ENCODE measurements at places on chromosomes 7 and 10.
A peak's percentile ranks its signal among the peaks of the same experiment; 100 is the strongest.

- no peak for DNase-seq
Observed at GRCh38 chr7:1576521-1577253, 6.9 kb upstream of the PSMG3 start.

- DNase-seq: no peak
Observed at GRCh38 chr7:120054376-120055100, 218.4 kb upstream of the KCND2 start.

- no peak for DNase-seq
Observed at GRCh38 chr7:41880107-41880506, 177.2 kb upstream of the INHBA start.

DNA sequence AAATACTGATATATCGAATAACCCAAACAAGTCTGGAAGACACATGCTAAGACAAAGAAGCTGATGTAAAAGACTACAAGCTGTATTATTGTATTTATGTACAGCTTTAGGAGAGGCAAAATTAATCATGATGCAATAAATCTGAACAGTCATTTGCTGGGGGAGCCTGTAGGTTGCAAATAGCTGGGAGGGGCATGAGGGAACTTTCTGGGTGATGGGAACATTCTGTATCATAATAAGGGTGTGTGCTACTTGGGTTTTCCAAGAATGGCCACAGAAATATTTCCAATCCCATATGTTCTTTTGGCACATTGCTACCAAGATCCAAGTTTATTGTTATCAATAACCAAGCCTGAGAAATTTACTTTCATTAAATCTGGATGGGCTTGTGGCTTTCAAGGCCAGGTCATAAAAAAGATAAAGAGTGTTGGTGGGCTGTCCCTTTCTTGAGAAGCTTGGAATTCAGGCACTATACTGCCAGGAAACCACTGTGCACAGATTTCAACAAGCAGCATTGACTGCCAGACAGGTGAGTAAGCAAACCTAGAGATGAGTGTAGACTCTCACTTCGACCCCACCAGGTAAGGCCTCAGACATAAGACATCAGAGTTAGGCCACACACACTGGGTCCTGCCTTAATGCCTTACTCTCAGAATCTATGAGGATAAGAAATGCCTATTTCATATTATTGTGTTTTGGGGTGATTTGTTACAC, 629.7 kb upstream of the FZD8 start:
- DNase-seq: no peak

- DNase-seq: no peak
Observed at GRCh38 chr7:155883491-155884224, 71.4 kb upstream of the SHH start.

- no peak for DNase-seq
Observed at GRCh38 chr7:103499976-103500375, 54.0 kb upstream of the SLC26A5 start.

DNA sequence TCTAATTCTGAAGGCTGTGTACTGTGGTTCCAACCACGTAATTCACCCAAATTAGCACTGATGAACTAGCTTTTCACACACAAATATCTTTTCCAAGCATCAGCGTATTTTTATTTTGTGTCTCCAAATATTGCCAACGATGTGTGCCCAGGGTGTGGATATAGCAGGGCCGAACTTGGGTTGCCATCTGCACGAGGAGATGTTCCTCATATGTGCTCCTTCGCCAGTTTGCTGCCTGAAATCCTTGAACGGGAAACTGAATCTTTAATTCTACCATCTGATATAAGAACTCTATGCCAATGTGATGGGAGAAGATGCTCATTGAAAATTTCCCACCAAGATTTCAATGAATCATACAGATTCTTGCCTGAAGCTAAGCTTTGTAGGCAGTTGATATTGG, 121.5 kb upstream of the ZNF438 start:
- DNase-seq: no peak

DNA sequence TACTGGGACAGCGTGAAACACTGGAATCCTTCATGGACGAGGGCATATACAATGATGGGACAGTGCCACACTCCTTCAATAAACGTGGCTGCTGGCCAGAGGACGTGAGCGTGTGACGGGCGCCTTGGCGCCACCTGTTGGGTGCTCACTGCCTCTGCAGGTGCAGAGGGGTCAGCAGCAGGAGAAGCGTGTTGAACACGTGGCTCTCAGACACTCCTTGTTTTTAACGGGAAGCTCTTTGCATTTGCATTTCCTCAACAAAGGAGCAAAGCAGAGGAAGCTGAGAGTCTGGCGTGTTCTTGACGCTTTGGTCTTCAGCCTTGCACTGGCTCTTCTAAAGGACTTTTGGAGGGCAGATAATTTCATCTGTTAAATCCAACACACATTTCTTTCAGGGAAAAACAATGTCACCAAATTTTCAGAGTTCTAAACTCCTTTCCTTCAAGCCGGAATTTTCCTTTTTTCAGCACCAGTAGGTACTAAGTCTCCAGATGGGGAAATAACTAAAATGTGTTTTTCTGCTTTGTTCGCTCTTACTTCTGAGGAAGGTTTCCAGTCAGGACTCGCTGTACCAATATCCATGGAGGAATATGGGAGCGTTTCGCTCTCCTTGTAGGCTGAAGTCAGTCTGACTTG, 2.9 kb upstream of the GET4 start:
- peak; percentile 25 for DNase-seq

DNA sequence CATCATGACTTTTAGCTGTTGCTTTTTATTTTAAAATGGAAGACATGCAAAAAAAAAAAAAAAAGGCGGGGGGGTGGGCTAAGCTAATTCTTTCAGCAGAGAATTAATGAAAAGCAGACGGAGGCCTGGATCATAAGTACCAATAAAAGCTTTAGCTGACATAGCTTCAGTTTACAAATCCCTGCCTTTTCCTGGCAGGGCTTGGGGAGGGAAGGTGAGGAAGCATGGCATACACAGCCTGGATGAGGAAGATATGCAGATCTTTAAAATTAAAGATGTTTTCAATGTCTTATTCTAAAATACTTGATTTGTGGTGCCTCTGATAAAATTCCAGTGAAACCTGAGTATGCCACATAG, 57.0 kb downstream of the ICA1 start:
- no peak for DNase-seq

DNA sequence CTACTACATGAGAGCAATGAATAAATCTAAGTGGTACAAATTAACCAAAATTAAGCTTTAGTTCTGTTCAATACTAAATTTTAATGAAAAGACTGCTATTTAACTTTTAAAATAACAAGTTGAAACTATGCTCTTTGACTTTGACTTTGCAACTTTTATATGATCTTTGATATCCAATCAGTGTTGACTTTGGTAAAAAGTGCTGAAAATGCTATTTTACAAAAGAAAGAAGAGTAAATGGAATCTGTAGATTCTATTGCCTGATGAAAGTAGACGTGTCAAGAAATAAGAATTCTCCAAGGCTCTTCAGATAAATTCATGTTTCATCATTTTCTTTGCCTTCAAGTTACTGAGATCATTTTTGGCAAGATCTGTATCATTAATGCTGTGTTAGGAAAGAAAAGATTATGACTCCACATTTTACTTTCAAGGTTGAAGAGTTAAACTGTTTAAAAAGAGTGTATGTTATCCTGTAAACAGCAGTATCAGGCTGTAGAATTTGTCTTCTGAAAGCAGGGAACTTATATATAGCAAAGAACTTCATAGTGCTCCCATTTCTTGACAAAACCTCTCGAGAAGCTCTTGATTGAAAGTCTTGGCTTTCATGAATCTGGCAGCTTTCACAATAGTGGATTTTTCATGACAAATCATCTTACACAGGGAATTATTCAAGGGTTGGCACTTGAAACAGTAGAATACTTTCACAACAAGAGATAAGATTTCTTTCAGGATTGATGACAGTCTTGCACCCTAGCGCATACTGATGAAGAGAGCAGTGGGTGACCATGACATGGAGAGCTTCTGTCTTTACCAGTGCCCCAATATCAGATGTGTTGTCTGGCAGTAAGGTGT, 72.1 kb downstream of the PTEN start:
- DNase-seq: no peak

DNA sequence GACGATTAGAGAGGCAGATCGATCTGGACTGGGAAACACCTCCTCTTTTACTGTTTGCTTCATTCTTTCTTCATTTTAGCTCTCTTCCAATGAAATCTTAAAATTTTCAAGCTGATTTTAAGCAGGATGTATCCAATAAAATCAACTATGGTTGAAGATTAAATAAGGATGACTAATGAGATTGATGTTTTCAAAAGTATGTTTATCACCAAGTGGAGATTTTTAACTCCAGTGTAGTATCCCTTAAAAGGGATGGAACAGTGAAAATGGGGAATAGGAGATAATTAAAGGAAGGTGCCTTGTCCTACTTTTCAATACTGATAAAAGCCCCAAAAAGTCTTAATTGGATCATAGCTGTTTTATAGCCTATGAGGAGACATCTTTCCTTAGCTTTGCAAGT, 11.6 kb upstream of the LIPF start:
- DNase-seq: no peak

GRCh38 chr10:99854860-99855259, 72.4 kb downstream of the ABCC2 start:
- no peak for DNase-seq

- peak; percentile 55 for DNase-seq
Observed at GRCh38 chr10:71708301-71708703, 11.3 kb downstream of the C10orf105 start.

DNA sequence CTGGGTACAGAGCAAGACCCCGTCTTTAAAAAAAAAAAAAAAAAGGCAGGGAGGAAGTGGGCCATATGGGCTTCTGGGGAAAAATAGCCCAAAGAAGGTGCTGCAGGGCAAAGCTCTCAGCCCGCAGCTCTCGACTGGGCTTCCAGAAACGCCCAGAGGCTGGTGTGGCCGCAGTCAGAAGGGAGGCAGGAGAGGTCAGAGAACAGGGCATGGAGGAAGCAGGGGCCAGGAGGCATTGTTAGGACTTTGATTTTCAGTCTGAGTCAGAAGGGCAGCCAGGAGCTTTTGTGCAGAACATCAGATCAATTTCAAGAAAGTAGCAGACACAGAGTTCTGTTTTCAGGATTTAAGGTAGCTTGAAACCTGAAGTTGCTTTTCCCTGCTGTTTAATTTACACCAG, 35.3 kb upstream of the CYTH3 start:
- no peak for DNase-seq

GRCh38 chr10:102342458-102342857, 53.0 kb upstream of the NFKB2 start:
- no peak for DNase-seq

- no peak for DNase-seq
Observed at GRCh38 chr7:100603726-100604027, 1.5 kb downstream of the PCOLCE start.

GRCh38 chr7:90933041-90933440, 331.2 kb upstream of the FZD1 start:
- DNase-seq: no peak

- DNase-seq: peak; percentile 93
Observed at GRCh38 chr7:816300-816750, 16.0 kb upstream of the SUN1 start.

DNA sequence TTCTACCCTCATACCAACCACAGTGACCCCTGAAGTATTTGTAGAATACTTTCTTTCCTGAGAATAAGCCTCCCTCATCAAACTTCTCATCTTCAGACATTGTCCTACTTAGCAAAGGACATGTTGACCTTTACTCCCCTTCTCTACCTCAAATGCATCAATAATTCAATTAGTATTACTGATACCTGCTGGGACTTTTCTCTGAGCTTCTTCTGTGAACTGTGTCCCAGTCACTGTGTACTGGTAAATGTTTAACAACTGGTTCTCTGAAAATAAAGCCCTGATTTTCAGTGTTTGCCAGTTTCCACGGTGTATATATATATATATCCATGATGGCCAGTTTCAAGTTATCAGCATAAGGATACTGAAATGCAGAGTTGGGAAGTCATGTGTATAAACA, 12.2 kb downstream of the PANK1 start:
- no peak for DNase-seq

DNA sequence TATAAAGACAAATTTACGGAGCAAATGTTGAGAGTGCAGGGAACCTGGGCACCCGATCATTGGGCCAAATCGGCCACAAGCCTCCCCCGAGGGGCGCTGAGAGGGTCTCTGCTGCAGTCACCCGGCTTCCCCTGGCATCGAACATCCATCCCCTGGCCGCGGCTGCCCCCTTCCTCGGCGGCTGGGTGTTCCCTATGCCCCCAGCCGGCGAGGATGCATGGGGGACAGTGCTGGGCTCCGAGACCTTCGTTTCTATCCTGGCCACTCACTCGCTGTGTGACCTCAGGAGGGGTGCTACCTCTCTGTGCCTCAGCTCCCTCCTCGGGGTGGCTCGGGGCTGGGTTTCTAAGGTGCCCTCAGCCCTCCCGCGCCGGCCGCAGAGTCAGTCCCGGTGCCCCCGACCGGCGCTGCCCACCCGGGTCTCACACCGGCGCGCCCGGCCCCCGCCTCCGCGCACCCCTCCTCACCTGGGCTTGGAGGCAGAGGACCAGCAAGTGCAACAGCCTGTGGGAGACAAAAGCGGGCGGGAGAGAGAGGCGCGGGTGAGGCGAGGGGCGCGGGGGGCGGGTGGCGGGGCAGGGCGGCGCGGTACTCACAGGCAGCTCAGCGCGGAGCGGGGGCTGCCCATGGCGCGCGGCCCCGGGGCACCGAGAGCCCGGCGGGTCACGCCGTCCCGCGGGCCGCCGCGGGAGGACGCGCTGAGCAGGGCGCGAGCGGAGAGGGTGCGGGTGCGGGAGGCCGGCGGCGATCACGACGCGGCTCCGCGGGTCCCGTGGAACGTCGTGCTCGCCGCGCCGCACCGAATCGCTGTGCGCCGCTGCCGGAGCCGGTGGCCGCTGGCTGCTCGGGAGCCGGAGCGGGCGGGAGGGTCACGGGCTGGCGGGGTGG, at the start of gene FGF8:
TSS of gene FGF8 (minus strand) at position 842 of the 888 bp plus-strand sequence. CDS start at position 628, 214 bp downstream.
- no peak for DNase-seq

DNA sequence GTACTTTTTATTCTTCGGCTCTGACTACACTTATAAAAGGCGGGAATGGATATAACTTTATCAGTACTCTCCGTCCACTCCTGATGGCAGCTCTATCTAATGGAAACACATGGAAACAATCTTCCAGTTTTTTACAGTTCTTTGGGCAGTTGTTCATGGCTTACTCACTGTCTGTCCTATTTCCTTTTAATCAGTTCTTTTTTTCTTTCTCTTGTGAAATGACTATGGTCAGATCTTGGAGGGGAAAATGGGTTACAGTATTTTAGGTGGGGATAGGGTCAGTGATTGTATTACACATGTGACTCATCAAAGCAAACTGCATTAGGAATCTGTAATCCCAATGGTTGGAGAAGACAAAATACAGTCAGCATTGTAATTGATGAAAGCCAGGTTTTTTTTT, 112.4 kb downstream of the BICC1 start:
- no peak for DNase-seq

DNA sequence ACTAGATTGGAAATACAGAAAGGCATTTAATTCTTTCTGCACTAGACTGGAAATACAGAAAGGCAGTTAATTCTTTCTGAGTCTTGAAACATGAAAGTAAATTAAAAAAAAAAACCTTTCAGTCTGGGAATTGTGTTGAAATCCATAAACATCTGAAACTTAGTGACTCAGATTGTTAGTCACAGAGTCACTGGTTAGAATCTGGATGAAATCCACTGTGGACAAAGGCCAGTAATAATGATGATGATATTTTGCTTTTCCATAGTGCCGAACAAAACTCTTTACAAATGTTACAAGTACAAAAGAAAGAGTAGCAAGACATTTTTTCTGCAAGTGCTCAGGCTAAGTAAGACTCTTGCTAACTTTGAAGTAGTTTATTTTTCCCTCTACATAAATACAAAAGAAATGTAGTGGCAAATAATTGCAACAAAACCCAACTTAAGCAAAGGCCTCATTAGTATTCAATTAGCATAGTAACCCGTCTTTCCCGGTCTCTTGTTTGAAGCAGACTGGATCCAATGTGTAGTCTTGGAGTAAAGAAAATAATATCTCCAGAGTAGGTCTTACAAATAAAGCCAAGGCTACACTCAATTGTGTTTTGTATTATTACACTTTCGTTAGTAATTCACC, 5.8 kb upstream of the PRTFDC1 start:
- DNase-seq: no peak

All from activated naive CD4-positive, alpha-beta T cell (primary cell).